ENCODE measurements at places on chromosomes 3 and 15.

GRCh38 chr15:78312957-78313356, 13.5 kb upstream of the SKIC8 start:
- no peak for DNase-seq

DNA sequence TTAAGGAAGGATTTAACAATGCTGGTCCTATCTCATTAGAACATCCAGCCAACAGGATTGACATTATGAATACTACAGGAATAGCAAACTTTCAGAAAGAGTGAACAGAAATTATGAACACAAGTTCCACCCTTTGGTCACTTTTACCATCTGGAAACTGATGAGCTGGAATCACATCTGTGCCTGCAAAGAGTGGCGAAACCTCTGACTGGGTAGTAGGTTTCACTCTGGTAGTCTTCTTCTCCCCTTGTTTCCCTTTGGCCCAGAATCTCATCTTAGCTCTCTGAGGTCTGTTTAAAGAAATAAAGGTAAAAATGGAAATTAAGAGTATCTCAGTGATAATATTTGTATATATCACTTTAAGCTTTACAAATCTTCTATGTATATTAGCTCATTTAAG, 73.1 kb downstream of the NR2E3 start:
- DNase-seq, result no peak

DNA sequence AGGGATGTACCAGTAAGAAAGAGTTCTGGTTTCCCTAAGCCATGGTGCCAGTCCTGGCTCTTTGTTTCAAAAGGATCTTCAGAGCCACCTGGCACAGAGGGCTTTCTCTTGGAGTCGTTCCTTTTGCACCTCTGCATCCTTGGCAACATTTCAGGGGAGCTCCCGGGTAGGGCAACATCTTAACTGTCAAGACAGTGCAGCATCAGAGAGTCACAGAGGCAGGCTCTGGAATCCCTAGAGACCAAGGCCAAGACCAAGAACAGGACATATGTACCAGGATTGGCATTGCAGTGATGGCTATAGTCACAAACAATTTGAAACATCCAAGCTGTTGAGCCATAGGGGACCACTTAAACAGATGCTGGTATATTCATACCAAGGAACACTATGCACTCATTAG, 129.4 kb upstream of the ADPGK start:
- no peak for DNase-seq

DNA sequence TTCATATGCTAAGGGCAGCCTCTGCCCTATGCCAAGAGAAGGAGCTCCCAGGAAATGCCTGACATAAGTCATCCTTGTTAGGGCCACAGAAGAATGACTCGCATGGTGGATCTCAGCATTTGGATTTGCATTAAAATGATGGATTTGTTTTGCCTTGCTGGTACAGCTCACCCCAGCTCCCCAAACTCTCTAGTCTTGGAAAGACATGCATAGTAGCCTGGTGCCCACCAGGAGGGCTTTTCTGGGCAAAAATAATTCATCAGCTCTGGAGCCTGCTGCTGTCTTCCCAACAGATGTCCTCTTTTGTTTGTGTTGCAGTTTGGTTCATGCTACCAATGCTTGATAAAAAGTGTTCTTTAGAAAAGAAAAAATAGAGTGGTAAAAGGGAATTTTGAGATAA, 833.0 kb downstream of the AGBL1 start:
- no peak for DNase-seq

Data from T-helper 22 cell (primary cell).